Left kidney (tissue), 8 donors: ENCODE measurements at places on chromosomes 3 and 15.

- DNase-seq: no peak
These were observed 87.2 kb upstream of the TBL1XR1 start for GRCh38 chr3:177284383-177284881.

DNA sequence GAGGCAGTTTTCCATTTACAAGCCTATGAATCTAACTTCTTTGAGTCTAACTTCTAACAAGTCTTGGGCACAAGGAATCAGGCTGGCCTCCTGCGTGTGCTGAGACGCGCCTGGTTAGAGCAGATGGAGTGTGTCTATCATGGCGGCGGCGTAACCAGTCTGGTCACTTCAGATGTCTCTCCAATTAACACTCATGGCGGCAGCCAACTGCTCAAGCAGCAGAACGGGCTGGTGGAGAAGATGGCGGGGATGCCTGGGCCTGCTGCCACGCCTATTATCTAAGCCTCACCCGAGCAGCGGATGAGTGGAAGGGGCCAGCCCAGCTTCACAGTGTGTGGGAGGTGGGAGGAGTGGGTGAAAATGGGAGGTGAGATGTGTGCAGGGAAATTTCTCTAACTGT, 246.4 kb upstream of the TPRG1 start:
- DNase-seq: no peak

DNA sequence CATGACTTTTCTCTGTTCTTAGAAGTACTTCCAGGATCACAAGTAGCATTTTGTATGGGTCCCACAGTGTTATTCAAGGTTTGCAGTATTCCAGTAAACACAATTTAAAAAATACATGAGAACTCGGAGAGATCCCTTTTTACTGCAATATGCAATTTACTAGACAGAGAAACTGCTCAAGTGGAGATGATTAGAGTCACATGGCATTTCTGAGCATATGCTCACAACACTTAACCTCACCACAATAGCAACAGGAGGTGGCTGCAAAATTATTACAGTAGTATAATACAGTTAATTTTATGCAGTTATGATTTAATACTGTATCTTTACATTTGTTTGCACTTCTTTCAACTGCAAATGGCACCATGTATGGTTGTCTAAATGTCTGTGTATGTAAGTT, 87.5 kb downstream of the PIK3CB start:
- DNase-seq: no peak

DNA sequence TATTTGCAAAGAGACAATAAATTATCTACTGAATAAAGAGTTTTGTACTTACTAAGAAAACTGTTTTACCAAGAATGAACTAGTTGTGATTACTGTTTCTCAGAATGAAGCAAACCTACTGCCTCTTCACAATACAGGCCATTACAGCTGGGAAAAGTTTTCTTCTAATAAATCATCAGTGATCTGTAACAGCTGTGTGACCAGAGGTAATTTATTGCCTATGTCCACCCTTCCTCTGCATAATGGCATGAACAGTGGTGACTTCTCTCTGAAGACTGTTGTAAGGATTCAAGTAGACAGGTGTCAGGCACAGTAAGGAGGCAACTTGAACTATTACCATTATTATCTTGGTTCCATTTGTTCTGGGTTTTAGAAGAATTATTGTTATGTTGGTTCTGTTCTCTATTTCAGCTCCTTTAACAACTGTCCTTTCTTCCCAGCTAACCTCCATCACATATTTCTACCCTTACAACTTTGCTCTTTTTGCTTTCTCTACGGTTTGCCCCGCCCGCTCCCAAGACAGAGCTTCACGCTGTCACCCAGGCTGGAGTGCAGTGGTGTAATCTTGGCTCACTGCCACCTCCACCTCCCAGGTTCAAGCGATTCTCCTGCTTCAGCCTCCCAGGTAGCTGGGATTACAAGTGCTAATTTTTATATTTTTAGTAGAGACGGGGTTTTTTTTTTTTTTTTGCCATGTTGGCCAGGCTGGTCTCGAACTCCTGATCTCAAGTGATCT, 51.5 kb downstream of the PRKAR2A start:
- DNase-seq: no peak

- DNase-seq: no peak
These were observed 255.3 kb upstream of the IL12A start for GRCh38 chr3:159733194-159733860.

- DNase-seq: no peak
These were observed 48.8 kb upstream of the PLXND1 start for GRCh38 chr3:129655291-129655700.

- peak; percentile 79 for DNase-seq
These were observed 36.7 kb upstream of the SLC7A14 start for GRCh38 chr3:170622369-170623159.

DNA sequence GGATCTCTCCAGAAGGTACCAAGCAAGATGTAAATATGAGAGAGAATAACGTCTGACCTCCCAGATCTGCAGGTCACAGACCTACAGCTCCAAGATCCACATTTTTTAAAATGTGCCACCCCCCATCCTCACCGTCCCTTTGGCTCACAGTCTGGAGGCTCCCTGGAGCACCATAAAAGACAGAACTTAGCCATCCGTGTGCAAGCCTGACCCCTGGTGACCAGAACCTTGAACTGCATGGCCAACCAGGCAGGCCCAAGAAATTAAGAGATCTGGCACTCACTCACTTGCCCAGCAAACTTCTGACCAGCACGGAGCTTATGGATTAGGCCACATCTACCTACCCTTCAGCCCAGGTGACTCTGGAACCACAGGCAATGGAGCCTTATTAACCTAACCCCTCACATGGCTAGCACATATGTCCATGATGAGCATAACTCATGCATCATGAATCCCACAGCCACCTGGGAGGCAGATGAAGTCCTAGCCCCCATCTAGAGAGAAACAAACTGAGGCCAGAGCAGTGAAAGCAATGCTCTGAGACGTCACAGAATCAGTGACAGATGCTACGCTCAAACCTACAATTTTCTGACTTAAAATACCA, 275.3 kb downstream of the UACA start:
- no peak for DNase-seq

- DNase-seq: no peak
These were observed 129.6 kb upstream of the AGBL1 start for GRCh38 chr15:85950101-85950500.

DNA sequence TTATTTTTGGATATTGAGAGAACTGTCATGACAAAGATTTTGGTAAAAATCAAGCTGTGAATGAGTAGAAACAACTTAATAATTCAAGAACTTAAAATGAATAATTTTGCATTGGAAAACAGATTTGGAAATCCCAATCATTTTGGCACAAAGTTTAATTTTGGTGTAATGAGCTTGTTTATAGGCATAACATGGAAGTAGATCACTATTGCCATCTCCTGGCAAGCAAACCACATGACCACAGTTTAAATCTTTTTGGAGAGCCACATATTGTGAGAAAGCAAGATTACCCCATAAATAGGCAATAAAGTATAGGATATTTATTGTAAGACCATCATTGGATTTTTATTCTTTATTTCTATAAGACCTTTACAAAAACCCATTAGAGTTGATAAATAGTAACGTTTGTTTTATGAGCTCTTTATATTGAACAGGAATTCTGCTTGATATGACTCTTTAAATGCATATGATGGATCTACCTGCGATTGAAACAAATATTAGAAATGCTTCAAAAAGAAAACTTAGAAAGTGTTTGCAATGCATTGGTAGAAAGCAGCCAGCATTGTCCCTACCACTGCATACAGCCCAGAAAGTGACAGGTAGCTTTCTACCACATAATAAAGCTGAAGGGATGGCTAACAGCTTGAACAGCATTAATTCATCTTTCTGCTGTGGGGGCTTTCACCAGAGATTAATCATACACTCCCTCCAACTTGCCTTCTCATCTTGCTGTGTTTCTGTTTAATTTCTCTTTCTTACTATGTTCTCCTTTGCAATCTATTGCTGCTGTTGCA, 766.8 kb downstream of the TBL1XR1 start:
- peak; percentile 41 for DNase-seq

DNA sequence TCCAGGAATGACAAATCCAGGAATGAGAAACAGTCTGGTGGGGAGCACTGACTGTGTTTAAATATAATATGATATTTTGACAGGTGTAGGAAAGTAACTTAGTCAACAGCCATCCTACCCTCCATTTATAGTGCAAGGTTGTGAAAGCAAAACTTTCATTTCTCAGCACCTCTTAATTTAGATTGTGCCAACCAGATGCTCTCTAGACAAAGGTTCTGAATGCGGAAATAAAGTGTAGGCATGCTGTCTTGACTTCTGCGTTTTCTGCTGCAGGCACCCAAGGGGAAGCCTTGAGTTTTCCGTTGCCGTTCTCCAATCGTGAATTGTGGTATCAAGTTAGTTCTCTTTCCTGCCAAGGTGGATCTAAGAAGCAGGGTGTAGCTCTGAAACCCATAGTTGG, 261.9 kb upstream of the SUCLG2 start:
- DNase-seq: no peak

DNA sequence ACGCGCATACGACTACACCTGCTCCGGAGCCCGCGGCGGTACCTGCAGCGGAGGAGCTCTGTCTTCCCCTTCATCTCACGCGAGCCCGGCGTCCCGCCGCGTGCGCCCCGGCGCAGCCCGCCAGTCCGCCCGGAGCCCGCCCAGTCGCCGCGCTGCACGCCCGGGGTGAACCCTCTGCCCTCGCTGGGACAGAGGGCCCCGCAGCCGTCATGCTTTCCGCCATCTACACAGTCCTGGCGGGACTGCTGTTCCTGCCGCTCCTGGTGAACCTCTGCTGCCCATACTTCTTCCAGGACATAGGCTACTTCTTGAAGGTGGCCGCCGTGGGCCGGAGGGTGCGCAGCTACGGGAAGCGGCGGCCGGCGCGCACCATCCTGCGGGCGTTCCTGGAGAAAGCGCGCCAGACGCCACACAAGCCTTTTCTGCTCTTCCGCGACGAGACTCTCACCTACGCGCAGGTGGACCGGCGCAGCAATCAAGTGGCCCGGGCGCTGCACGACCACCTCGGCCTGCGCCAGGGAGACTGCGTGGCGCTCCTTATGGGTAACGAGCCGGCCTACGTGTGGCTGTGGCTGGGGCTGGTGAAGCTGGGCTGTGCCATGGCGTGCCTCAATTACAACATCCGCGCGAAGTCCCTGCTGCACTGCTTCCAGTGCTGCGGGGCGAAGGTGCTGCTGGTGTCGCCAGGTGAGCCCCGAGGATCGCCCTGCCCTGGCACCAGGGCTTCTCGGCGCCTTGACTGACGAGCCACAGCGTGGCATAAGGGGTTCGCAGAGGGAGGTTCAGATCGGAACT, 420 bp downstream of the SLC27A2 start:
- no peak for DNase-seq

DNA sequence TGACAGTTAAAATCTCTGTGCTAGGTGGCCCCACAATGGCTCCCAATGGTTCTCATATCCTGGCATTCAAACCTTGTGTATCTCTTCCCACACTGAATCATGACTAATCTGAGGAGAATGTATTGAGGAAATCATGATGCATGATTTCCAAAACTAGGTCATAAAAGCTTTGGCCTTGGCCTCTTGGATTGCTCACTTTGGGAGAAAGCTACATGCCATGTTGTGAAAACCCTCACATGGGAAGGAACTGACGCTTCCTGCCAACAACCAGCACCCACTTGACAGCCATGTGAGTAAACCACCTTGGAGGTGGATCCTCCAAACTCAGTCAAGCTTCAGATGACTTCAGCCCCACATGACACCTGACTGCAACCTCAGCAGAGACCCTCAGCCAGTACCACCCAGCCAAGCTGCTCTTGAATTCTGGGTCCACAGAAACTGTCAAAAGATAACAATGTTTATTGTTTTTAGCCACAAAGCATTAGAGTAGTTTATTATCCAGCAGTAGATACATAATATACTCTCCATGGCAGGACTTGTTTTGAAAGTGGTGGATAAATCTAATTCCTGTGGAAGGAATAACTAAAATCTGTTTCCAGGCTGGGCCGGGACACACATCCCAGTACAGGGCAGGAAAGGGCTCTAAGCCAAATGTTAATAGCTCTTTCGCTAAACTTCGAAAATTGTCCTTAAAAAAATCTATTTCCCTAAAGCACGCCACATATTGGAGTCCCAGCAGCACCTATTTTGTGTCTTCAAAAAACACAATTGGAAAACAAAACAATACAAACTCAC, 1.0 kb upstream of the ZNF620 start:
- DNase-seq: no peak
